ENCODE measurements at places on chromosomes 12 and 14.

DNA sequence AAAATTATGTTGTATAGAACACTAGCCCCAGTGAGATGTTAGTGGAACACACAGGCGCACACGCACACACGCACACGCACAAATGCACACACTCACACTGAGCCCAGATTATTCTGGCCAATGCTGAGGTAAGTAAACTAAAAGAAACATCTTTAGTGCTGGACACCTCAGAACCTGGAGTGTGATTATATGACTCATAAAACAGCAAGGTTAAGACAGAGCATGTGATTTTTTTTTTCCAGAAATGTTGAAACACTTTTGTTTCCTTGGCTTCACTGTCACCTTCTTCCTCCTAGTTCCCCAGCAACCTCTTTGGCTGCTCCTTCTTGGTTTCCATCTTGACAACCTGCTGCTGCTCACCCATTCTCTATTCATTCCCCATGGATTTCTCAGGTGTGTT lies 141.0 kb upstream of the ALG10B start:
- no peak for DNase-seq

DNA sequence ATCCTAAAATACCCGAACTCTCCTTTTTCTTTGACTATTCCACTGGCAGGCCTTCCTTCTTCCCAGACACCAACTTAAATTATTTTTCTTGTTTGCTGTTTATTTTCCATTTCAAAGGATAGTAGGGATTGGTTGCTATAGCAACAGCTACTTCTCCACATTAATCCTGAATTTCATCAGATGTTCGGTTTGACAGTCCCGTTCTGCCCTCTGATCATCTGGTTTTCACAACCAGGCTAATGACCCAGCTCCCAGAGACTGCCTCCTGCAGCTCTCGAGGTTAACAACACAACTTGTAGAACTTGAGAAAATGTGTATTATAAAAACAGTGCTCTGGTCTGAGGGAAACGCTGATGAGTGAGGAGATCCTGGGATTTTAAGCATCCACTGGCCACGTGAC lies 45.5 kb downstream of the NUAK1 start:
- DNase-seq, result no peak

GRCh38 chr12:68911197-68911718 lies 21.7 kb downstream of the CPM start:
- no peak for DNase-seq

- no peak for DNase-seq
Measured at GRCh38 chr12:104469523-104469922, 12.8 kb downstream of the CHST11 start.

All from stimulated activated CD4-positive, alpha-beta T cell treated with anti-CD3 and anti-CD28 coated beads, TNF-alpha, amount 100 ng/mL, for 4 hours (primary cell).